ENCODE measurements at places on chromosomes 6 and 20. TPM values are rescaled to one million over a fixed set of nuclear protein-coding genes. Genes with fewer than 3 reads are reported as not detected.

Gene ANGPT4
- 0.25 TPM for total RNA-seq

DNA sequence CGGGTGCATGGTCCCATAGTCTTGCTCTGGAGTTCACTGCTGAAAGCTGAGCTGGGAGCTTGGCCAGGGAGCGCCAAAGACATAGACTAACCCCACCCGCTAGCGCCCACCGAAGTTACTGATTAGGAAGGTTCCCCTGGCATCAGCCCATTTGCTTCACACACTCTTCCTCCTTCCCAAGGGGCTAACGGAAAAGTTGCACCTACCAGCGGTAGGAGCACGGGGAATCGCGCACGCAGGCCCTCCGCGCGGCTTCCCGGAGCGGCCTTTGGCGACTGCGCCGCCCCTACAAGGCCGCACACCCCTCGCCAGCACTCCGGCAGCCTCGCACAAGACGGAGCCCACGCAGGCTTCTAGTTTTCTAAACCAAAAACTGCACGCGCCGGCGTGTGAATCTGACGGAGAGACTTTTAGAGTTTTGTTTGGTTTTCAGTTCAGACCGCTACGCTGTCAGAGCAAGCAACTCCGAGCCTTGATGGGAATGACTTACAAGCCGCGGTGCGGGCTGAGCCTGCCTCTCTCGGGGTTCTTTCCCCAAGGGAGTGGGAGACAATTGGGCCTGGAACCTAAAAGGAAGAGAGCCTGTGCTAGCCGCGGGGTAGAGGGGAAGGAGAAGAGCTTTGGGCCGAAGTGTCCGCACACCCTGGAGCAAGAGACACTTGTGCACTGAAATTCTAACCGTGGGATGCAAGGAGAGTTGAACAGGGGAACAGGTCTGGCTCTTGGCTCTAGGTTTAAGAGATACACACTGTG is 891 bp upstream of the POU3F2 start:
- no peaks in the 10 kb centered on the region for H3K36me3 ChIP-seq
- H3K4me3 ChIP-seq, result peak overlapping the region; percentile 76
- H3K27ac ChIP-seq, result no peak overlapping the region
- peaks cover 97% of the 10 kb centered on the region for H3K27me3 ChIP-seq
- peaks cover 65% of the 10 kb centered on the region for H3K4me1 ChIP-seq

- DNase-seq, result no peak
- H3K27me3 ChIP-seq, result peaks cover 7% of the 10 kb centered on the region
- H3K4me3 ChIP-seq, result no peak overlapping the region
Measured at GRCh38 chr20:61771805-61772350, 293.8 kb downstream of the TAF4 start.

DNA sequence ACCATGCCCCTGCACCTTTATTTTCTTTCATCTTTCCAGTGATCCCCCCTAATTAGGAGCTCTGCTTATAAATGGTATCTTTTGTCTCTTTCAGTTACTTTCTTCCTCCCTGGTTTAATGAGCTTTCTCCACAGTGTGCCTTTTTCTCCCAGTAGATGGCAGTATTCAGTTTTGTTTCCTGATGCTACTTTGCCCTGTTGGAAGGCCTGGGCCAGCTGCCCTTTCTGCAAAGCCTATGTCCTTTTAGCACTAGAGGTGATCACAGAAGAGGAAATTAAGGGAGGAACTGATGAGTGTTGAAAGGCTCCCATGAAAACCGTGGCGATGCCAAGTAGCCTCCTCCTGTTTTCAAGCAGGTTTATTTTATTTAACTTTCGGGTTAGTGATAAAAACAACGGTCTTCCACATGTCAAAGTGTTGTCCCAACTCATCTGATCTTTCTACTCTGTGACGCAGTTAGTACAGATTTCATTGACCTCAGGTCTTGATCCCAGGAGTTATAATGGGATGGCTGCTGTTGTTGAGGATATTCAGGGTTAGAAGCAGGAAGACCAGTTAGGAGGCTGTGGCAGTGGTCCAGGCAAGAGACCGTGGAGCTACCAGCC is 184.2 kb upstream of the BMP2 start:
- H3K36me3 ChIP-seq, result no peaks in the 10 kb centered on the region
- H3K27ac ChIP-seq, result no peak overlapping the region
- DNase-seq, result peak; percentile 36
- no peaks in the 10 kb centered on the region for H3K27me3 ChIP-seq
- H3K4me1 ChIP-seq, result peaks cover 7% of the 10 kb centered on the region

- peaks cover 3% of the 10 kb centered on the region for H3K36me3 ChIP-seq
- no peaks in the 10 kb centered on the region for H3K27me3 ChIP-seq
Measured at GRCh38 chr6:4861564-4861963, 85.4 kb downstream of the CDYL start.

- H3K27ac ChIP-seq, result 0 out of 2 replicates have a peak overlapping the region, but pooled peaks have one; percentile 24
- no peak overlapping the region for H3K4me3 ChIP-seq
- peak; percentile 62 for DNase-seq
Measured at GRCh38 chr6:29602564-29603361, 17.8 kb downstream of the OR2H2 start.

Gene REPS1
- 51.0 TPM for total RNA-seq

Gene RIPPLY2
- total RNA-seq, result 2.1 TPM

Gene PSMA7
- total RNA-seq, result 315 TPM

Gene REM1
- total RNA-seq, result not detected

DNA sequence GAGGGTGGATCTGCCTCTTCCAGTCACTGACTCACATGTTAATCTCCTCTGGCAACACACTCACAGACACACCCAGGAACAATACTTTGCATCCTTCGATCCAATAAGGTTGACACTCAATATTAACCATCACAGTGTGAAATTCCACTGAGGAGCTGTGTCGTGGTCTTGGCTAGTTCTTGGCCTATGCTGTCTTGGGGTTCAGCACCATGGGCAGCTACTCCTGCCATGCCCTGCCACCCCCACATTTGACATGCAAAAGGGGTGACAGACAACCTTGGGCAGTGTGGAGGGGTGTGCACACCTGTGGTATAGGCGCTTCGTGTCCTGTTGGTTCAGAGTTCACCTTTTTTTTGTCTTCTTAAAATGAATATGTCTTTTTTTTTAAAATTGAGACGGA is 25.8 kb downstream of the ANKRD6 start:
- DNase-seq, result no peak
- H3K27ac ChIP-seq, result no peak overlapping the region
- H3K4me1 ChIP-seq, result no peaks in the 10 kb centered on the region
- H3K27me3 ChIP-seq, result no peaks in the 10 kb centered on the region

Gene TNXB
- total RNA-seq, result 6.4 TPM

Gene NR2E1
- not detected for total RNA-seq

DNA sequence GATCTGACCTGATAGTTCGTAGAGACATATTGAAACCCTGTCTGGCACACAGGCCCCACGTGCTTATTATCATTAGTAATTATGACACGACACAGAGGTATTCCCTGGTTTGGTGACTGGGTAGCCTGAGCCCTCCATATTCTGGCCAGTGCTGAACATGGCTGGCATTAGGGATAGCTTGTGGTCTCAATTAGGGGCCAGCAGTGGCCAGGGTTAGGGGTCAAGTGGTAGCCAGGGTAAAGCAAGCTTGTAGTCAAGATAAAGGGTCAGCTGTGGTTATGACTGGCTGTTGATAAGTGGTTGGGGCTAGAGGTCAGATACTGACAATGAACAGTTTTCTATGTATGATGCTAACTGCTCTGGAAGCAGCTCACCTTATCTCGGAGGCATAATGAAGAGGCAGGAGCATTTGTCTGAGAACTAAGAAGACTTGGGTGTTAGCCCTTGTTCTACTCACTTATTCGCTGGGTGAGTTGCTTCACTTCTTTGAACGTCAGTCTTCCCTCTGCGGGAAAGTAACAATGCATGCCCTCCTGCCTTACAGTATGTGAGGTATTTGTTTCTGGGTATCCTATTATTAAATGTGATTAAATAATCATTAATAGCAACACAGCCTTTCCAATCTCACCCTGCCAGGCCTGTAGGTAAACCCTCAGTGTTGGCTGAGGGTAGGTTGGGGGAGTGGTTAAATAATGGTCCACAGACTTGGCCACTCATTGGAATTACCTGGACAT is 66.7 kb downstream of the VEGFA start:
- H3K27ac ChIP-seq, result no peak overlapping the region
- no peaks in the 10 kb centered on the region for H3K27me3 ChIP-seq

Gene SRMS
- 0.46 TPM for total RNA-seq

- no peak for DNase-seq
- no peak overlapping the region for H3K27ac ChIP-seq
- H3K4me1 ChIP-seq, result peaks cover 38% of the 10 kb centered on the region
- H3K36me3 ChIP-seq, result no peaks in the 10 kb centered on the region
- H3K4me3 ChIP-seq, result peak overlapping the region; percentile 80
Measured at GRCh38 chr6:119350202-119350951, 816 bp upstream of the MAN1A1 start.

DNA sequence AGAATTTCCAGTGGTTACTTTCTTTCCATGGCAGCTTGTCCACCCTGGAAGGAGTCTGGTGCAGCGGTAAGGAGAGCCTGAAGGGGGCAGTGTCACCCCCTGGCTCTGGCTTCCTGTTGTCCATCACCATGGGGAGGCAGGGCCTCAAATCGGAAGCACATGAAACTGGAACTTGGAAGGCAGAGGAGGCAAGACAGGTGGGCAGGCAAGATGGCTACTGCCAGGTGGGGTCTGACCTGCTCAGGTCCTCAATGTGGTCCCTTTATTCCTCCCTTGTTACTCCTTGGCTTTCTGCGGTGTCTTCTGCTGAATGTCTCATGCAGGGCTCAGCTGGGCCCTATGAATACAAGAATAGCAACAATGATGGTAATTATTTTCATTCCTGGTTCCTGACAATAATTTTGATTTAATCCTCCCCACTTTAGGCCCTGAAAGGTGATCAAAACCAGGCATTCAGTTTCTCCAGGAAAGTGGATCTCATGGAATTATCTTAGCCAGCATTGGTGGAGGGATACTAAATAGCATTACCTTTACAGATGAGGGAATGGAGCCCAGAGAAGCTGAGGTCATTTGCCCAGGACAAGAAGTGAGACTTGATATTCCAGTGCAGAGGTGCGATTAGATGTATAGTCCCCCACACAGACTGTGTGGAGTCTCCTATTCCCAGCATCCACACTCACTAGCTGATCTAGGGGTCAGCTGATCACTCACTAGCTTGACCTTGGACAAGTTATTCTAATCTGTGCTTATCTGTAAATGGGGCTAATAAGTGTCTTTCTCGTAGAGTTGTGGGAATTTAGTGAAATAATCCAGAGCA is 17.6 kb upstream of the SNAI1 start:
- H3K27ac ChIP-seq, result no peak overlapping the region
- peak; percentile 81 for DNase-seq
- no peaks in the 10 kb centered on the region for H3K27me3 ChIP-seq

Gene VIP
- not detected for total RNA-seq

DNA sequence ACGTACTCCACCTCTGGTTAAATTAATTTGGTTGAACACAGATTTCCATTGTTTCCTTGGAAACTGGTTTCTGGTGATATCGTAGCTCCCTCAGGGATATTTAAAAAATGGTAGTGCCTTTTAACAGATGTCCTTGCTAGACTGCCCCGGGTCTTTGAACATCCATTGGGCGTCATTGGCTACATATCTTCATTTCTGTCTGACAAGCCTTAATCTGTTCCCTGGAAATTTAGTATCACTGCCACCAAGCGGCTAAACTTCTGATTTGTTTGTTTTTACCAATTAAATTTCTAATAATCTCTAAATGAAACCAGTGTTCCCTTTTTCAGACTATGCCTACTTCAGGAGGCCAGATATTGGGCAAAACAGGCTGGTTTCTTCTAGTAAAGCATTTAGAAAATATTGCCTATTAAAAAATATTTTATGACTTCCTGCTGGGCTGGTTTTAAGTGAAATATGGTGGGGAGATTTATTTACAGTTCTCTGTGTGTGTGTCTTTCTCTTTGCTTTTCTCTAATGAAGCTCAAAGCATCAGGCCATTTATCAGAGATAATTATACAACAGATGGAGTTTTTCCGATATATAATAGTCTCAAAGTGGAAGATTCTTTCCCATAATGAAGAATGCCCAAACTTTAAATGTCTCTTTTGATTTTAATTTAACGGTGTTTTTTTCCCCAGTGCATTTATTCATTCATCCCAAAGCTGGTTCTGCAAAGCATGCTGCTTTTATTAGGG is 249.5 kb downstream of the ZFAND3 start:
- H3K27me3 ChIP-seq, result no peaks in the 10 kb centered on the region
- peaks cover 18% of the 10 kb centered on the region for H3K4me1 ChIP-seq
- H3K36me3 ChIP-seq, result peaks cover 2% of the 10 kb centered on the region
- H3K4me3 ChIP-seq, result no peak overlapping the region
- no peak for DNase-seq
- no peak overlapping the region for H3K27ac ChIP-seq

- no peaks in the 10 kb centered on the region for H3K27me3 ChIP-seq
- peaks cover 9% of the 10 kb centered on the region for H3K4me1 ChIP-seq
- H3K36me3 ChIP-seq, result peaks cover 1% of the 10 kb centered on the region
Measured at GRCh38 chr20:36491901-36492617, 49.3 kb upstream of the MYL9 start.

DNA sequence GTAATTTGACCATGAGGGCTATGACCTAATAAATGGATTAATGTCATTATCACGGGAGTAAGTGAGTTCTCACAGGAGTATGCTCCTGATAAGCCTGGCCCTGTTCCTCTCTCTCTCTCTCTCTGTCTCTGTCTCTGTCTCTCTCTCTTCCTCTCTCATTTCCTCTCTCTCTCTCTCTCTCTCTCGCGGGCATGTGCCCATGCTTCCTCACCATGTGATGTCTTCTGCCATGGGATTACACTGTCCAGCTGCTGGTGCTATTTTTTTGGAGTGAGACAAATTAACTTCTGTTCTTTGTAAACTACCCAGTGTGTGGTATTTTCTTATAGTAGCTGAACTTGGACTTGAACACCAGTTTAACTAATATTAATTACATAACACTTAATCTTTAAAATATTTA is 374.3 kb upstream of the GJE1 start:
- no peaks in the 10 kb centered on the region for H3K27me3 ChIP-seq
- no peak overlapping the region for H3K27ac ChIP-seq
- DNase-seq, result no peak
- H3K36me3 ChIP-seq, result no peaks in the 10 kb centered on the region
- no peak overlapping the region for H3K4me3 ChIP-seq

- peaks cover 61% of the 10 kb centered on the region for H3K27me3 ChIP-seq
- H3K27ac ChIP-seq, result no peak overlapping the region
- peaks cover 12% of the 10 kb centered on the region for H3K36me3 ChIP-seq
- no peak overlapping the region for H3K4me3 ChIP-seq
Measured at GRCh38 chr6:33211666-33212422, 3.5 kb downstream of the RING1 start.

DNA sequence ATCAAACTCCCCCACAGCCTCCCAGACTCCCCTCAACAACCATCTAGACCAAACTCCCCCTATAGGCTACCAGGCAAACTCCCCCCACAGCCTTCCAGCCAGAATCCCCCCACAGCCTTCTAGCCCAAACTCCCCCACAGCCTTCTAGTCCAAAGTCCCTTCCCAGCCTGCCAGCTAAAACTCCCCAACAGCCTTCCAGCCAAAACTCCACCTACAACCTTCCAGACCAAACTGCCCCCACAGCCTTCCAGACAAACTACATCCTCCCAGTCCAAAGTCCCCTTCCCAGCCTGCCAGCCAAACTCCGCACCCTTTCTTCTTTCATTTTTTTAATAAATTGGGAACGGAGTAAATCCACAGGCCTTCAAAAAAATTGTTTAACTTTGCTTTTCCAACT is 37.4 kb upstream of the SYNDIG1 start:
- peaks cover 5% of the 10 kb centered on the region for H3K36me3 ChIP-seq
- no peak overlapping the region for H3K4me3 ChIP-seq
- no peak overlapping the region for H3K27ac ChIP-seq
- no peaks in the 10 kb centered on the region for H3K27me3 ChIP-seq
